ENCODE measurements at places on chromosomes 1 and 21. TPM values are rescaled to one million over a fixed set of nuclear protein-coding genes. Genes with fewer than 3 reads are reported as not detected.

Gene DCST2
- total RNA-seq, result 0.18 TPM

Gene ICOSLG
- total RNA-seq, result 14.8 TPM

Gene ENTREP3
- 30.9 TPM for total RNA-seq

Gene ALPL
- 0.86 TPM for total RNA-seq

Gene F5
- total RNA-seq, result not detected

Gene AIRE
- total RNA-seq, result not detected

Gene F3
- total RNA-seq, result 8.0 TPM

Gene PIGK
- 40.3 TPM for total RNA-seq

Gene CAPN8
- total RNA-seq, result 5.9 TPM

Gene SLC66A1
- 28.9 TPM for total RNA-seq

Gene THEM5
- not detected for total RNA-seq

Gene GJC2
- 2.2 TPM for total RNA-seq

Gene MYBPH
- total RNA-seq, result not detected
